Stimulated activated CD4-positive, alpha-beta T cell treated with anti-CD3 and anti-CD28 coated beads, Interleukin-1b, Interleukin-23, amount 100 ng/mL, for 1 hour (primary cell): ENCODE measurements at places on chromosomes 3 and 15.

- DNase-seq: no peak
Observed at GRCh38 chr3:18425641-18426257, 610 bp upstream of the SATB1 start.

- no peak for DNase-seq
Observed at GRCh38 chr3:146065573-146066006, 95.4 kb downstream of the PLOD2 start.

DNA sequence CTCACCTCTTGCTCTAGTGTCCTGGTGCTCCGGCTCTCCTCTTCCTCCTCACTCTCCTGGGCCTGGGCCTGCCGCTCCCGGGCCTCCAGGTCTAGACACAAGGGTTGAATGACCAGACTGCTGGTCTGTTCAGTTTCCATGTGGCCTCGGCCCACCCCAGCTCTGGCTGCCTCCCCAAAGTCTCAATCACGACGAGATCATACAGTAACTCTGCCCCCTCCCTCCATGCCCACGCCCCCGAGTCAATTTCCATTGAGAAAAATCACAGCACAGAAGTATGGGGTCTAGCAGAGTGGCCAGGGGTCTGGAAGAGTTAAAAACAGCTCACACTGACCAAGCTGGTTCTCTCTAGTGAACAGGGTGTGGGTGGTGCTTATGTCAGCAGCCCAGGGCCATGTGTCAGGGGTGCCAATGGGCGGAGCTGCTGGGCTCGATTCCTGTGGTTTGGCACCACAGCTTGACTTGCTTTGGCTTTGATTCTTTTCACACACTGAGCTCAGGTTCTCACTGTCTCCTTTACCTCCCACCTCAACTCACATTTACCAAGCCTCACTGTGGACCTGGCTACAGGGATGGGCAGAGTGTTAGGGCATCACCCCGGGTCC is 6.9 kb downstream of the C15orf62 start:
- DNase-seq: no peak

- no peak for DNase-seq
Observed at GRCh38 chr15:78110916-78111475, 18.6 kb downstream of the SH2D7 start.

- DNase-seq: no peak
Observed at GRCh38 chr15:85849946-85850345, 55.2 kb upstream of the KLHL25 start.

DNA sequence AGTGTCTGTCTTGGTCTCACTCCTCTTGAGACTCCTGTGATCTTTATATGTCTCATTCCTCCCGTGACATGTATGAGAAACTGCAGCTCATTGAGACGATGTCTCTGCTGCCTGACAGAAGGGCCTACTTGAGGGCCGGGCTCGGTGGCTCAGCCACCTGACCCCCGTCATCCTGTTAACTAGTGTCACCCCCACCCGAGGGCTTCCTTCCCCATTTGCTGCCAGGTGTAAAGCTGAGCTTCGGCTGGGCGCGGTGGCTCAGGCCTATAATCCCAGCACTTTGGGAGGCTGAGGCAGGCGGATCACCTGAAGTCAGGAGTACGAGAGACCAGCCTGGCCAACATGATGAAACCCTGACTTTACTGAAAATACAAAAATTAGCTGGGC is 12.7 kb downstream of the SEMA4B start:
- DNase-seq: no peak

GRCh38 chr3:14425581-14426304 is 23.3 kb downstream of the SLC6A6 start:
- no peak for DNase-seq

DNA sequence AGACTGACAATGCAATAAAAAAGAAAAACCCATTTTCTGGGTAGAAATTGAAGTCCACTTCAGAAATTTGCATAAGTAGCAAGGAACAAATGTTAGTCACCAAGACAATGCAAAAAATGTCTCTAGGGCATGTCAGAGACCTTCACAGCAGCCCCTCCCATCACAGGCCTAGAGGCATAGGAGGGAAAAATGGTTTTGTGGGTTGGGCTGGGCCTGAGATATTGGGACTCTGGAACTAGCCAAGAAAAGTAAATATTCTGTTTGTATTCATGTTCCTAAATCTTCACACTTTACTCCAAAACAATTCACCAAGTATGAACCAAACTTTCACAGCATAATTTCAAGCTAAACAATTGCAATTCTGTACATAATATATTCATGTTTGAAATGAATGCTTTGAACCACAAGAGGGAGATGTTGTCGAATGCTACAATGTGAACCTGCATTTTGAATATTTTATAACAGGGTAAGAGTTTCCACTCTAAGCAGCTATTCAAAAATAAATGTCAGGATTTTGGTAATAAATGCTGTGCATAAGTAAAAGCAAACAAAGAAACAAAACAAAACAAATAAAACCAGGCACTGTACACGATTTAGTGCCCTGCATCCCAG is 429.2 kb downstream of the OTOL1 start:
- no peak for DNase-seq

GRCh38 chr3:59567661-59568060 is 517.8 kb upstream of the CFAP20DC start:
- no peak for DNase-seq

DNA sequence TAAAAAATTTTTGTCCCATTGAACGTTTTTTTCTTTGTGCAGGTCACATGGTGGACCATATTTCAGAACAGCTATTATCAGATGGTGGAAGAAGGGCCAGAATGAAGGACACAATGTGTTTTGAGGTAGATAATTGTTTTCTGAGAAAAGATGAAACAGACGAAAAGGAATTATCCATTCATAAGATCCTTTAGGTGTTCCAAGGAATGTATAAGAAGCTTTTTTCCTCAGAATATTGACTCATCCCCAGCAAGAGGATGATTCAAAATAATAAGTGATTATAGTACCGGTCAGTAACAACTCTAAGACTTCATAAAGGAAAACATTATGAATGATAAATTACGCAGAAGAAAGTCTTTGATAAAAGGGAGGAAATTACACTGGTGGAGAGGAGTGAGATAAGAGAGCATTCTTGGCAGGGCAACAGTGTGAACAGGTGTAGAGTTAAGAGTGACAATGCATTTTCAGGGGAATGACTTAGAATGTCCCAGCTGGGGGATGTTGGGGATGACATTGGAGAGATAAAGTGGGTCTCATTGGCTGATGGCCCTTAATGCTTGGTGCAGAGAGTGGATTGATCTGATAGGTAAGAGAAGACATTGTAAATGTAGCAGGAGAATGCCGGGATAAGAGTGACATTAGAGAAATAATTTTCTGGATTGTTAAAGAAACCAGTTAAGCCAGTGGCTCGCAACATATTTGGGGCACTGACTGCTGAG is 27.0 kb upstream of the AQP9 start:
- no peak for DNase-seq

DNA sequence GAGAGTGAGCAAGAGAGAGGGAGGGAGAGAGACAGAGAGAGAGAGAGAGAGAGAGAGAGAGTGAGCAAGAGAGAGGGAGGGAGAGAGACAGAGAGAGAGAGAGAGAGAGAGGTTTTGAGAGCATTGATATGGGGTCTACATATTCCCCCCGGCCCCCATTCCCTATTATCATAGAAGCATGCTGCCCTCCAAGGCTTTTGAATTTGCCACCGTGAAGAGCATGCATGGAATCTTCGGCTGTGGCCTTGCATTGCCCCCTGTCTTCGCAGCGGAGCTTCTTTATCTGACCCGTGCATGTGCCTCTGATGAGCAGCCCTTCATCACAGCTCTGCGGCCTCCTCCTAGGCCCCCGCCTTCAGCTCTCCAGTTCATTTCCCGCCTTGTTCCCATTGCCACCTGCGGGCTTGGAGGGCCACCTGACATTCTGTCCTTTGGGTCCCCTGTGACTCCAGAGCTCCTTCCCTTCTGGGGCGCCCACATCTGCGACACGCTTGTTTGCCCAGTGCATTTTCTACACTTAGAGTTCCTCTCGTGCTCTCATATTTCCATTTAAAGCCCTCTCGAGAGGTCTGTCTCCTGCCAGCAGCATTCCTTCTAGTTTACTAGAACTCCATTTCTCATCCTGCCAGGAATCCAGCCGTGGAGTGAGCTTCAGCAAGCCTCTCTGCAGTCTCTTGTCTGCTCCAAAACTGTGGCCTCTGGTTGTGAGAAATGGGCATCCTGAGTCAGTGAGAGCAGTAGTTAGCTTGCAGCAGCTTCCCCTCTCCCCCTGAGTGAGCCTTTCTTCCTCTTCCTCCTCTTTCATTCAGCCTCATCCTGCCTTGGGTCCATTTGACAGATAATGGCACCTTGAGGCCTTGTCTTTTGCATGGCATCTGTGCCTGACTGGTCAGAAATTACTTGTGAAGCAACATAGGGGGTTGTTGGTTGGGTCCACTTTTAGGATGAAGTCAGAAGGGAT is 25.3 kb downstream of the LPP start:
- DNase-seq: no peak

- DNase-seq: no peak
Observed at GRCh38 chr15:38562278-38562677, 2.3 kb downstream of the RASGRP1 start.

GRCh38 chr3:139140553-139140952 is 95.9 kb upstream of the PRR23C start:
- no peak for DNase-seq

DNA sequence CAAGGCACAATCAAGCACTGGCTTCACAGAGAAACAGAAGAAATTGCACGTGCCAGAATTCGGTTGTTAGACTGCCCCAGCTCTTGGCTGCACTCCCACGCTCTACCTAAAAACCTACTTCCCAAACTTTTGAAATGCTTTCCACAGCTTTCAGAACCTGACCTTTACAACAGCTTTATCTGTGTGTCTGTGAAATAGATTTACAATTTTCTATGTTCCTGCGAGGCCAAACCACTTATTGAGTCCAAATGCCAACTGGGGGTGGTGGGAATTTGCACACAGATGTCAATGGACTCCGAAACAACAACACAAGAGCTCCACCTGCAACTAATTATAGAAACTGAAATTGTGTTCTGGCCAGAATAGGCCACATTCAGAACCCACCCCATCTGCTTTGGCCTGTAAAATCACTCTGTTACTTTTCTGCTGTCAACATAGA is 44.6 kb downstream of the ERC2 start:
- DNase-seq: no peak

DNA sequence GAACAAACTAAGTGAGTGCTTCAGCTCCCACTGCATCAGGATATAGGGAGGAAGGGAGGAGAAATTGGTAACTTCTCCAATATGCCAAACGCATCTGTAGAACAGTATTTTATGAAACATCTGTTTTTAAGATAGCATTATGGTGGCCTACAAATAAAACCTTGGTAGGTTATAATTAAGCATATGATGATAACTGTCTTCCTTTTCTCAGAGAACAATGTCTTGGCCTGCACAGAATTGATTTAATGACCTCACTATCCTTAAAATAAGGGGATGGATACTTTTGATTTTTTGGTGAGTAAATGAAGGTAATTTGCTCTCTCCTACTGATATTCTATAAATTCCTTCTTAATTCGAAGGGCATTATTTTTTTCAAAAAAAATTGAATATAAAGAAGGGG is 451.5 kb upstream of the TGFBR2 start:
- DNase-seq: no peak

- DNase-seq: no peak
Observed at GRCh38 chr3:116153174-116153573, 292.1 kb downstream of the LSAMP start.

GRCh38 chr15:20295238-20295811 is 246.3 kb downstream of the GOLGA6L6 start:
- DNase-seq: no peak

GRCh38 chr15:100941536-100941935 is 22.4 kb downstream of the LRRK1 start:
- DNase-seq: no peak

- DNase-seq: no peak
Observed at GRCh38 chr3:135325096-135325495, 530.0 kb downstream of the EPHB1 start.

DNA sequence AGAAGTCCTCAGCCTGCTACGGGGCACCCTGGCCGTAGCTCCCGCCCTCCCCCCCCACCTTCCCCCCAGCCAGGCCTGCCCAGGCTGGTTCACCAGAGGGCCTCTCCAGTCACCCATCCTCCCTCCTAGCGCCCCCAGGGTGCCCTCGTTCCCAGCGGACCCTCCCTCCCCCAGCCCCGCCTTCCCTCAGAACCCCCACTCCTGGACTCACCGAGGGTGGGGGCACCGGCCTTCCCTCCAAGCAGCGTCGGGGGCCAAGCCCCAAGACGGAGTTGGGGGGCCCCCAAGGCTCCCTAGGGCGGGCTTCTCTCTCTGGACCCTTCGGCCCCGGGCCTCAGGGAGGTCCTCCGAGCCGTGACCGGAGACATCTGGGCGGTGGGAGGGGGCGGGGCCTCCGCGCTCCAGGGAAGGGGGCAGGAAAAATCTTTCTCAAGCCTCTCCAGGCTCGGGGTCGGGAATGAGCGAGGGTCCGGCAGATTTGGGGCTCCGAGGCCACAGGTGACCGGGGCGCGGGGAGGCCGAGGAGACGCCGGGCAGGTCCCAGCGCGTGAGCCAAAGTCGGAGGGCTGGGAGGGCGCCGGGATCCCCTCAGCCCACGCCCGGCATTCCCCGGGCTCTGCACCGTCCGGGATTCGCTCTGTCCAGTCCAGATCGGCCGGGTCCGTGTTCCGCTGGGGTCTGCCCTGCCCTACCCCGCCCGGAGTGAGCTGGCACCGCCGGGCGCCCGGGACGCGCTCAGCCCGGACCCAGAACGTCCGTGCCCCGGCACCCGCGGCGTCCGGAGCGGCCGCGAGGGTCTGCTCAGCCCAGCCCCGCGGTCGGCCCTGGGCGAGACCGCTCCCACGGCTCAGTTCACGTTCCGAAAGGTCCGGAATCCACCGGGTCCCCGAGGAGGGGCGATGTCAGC is 999 bp downstream of the INSYN1 start:
- no peak for DNase-seq

GRCh38 chr3:3065876-3066275 is 44.3 kb downstream of the IL5RA start:
- DNase-seq: no peak

DNA sequence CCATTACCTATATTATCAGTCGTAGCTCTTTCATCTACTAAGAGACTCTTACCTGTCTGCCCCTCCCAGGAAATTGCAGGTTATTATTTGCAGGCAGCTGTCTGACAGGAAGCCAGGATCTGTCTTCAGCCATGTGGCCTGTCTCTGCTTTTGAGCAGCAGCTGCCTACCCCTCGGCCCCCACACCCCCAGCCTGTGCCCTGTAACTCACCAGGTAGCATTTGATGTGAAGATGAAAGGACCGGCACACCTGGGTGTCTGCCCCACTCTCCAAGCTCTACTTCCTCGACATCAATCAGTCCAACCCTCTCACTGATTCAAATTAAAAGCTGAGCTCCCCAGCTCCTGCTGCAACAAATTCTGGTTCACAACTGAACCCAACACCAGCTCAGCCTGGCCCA is 197.2 kb upstream of the CTNNB1 start:
- DNase-seq: no peak

- no peak for DNase-seq
Observed at GRCh38 chr3:193333229-193333628, 45.3 kb downstream of the ATP13A5 start.

- DNase-seq: no peak
Observed at GRCh38 chr15:68298882-68299381, 21.4 kb downstream of the FEM1B start.
